Left colon (tissue), 2 donors: ENCODE measurements at places on chromosomes 7 and 10. TPM values are rescaled to one million over a fixed set of nuclear protein-coding genes. Genes with fewer than 3 reads are reported as not detected.

The ABCB4 gene
- total RNA-seq, result 0.78 TPM

The IDI2 gene
- total RNA-seq, result not detected

The PI4K2A gene
- total RNA-seq, result 9.4 TPM

The FAM25G gene
- total RNA-seq, result 2.7 TPM

The CPA2 gene
- 1.7 TPM for total RNA-seq

The GCK gene
- 0.22 TPM for total RNA-seq

The ENKUR gene
- 1.3 TPM for total RNA-seq

The PSMA2 gene
- total RNA-seq, result 55.5 TPM

- no peak for DNase-seq
These were observed 170.8 kb downstream of the AKR1D1 start for GRCh38 chr7:138247081-138247480.

GRCh38 chr10:125700355-125700911 lies 17.5 kb upstream of the TEX36 start:
- DNase-seq, result no peak

DNA sequence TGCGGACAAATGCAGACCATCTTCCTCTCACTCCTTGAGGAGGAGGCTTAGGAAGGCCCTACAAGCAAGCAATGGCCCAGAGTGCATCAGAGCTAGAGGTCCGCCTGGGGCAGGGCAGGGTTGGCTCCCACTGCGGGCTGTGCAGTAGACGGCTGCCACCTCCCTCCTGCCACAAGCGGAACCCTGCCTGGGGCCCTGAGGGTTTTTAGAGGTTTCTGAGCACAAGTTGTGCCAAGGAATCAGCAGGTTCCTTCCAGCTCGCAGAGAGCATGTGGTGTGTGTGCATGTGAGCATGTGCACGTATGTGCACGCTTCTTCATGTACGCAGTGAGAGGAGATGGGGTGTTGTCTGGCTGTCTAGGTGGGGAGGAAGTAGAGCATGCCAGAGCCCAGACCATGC lies 25.9 kb upstream of the SMARCD3 start:
- no peak for DNase-seq

DNA sequence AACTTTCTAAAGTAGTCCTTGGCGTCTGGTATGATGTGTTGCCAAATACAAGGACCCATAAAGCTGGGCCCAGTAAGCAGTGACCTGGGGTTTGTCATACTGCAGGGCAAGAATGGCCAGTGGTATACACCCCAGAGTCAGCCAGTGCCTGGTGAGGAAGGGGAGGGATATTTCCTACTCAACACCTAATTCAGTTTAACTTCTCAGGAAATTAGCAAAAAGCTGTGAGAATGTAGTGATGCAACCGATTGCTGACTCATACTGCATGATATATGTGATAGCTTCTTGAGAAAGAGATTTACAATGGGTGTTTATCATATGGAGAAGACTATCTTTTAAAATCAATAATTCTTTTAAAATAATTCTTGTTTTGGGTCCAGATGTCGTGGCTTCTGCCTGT lies 889.3 kb upstream of the CELF2 start:
- no peak for DNase-seq

DNA sequence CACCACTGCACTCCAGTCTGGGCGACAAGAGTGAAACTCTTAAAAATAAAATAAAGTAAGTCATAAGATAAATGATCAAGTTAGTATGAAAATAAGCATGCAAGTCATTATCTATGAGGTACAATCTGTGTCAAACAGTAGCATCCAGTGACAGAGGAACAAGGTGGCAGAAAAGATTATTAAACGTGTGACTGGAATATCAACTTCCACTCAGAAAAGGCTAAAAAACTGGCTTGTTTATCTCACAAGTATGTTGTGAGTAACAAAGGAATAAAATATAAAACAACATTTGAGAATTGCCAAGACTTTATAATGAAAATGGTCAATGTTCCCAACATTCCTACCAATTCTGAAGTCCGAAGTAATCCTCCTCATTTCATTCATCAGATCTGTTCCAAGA lies 30.3 kb downstream of the ITGB1 start:
- no peak for DNase-seq

GRCh38 chr10:24866604-24867583 lies 85.5 kb downstream of the PRTFDC1 start:
- DNase-seq, result peak; percentile 55

DNA sequence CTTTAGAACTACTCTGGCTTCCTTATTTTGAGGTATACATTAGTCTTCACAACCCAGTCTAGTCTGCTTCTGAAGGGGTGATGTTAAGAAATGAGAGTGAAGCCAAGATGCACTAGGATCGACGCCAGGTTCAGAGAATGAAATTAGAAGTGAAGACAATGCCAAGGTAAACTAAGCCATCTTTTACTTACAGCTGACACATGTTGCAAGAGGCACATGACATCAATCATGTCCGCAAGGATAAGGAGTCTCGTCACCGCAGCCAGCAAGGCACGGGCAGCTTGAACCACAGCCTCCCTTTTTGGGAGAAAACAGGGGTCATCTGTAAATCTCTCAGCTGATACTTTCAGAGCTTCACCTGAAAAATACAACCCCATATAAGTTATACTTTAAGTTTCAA lies 156.7 kb downstream of the CTNNA3 start:
- no peak for DNase-seq

GRCh38 chr7:75642810-75643486 lies 95.8 kb downstream of the HIP1 start:
- DNase-seq, result no peak

GRCh38 chr10:51242393-51242792 lies 168.1 kb downstream of the PRKG1 start:
- no peak for DNase-seq

DNA sequence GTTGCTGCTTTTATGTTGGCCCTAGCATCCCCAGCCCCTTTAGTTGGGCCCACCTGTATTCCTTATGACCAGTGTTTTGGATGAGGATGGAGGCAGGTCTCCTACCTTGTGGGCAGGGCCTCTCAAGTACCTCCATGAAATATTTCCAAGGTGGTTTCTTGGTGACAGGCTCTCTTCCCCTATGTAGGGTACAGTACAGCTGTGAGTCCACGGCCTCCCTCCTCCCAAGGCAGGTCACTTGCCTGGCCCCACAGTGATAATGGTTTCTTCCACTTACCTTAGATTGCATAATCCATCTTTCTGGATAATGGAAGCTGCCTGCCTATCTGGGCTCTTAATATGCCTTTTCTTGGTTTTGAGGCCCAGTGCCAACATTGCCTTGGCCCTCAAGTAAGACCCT lies 110.4 kb downstream of the NT5C2 start:
- no peak for DNase-seq

- DNase-seq, result no peak
These were observed 126.9 kb upstream of the TBX20 start for GRCh38 chr7:35380739-35381224.

GRCh38 chr7:1873070-1873405 lies 203.0 kb downstream of the ELFN1 start:
- no peak for DNase-seq

DNA sequence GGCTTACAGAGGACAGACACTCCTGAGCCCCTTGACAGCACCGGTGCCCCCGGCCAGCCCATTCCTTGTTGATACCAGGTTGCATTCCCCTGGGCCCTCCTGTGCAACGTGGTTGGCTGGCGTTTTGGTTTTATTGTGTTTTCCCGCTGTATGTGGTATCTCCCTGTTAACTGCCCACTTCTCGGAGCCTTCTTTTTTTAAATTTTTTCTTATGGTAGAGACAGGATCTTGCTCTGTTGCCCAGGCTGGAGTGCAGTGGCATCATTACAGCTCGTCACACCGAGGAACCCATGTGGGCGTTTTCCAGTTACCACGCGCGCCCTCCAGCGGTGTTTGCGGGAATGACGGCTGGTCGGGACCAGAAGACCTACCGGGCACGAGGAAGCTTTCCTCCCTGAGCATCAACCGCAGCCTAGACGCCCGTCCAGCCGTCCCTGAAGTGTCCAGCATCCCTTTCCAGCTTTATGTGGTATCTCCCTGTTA lies 16.9 kb upstream of the ZFAND2A start:
- peak; percentile 86 for DNase-seq

- DNase-seq, result no peak
These were observed 43.6 kb upstream of the CDK14 start for GRCh38 chr7:90552521-90552920.
